Esophagus muscularis mucosa (tissue), 4 donors: ENCODE measurements at places on chromosomes 3 and 15. TPM values are rescaled to one million over a fixed set of nuclear protein-coding genes. Genes with fewer than 3 reads are reported as not detected.

Gene ANKUB1
- total RNA-seq = not detected

Gene SOX2
- total RNA-seq = 2.5 TPM

Gene ETV5
- 12.4 TPM for total RNA-seq

DNA sequence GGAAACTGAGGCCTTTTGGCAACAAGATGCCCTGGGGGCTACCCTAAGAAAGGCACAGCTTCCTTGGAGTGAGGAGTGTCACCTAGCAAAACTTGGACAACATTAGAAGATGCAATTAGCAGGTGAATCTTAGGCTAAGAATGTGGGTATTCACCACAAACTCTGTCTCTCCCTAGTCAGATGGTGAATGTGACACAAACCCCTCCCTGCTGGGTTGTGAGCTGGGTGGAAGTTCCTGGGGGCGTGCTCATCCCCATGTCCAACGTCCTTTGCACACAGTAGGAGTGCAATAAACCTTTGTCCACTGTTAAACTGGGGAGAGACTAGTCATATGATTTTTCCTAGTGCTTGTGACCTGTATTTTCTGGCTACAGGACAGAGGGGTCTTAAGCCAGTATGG lies 67.1 kb upstream of the SH3GL3 start:
- DNase-seq = no peak
